ENCODE measurements at places on chromosomes 4 and X. TPM values are rescaled to one million over a fixed set of nuclear protein-coding genes. Genes with fewer than 3 reads are reported as not detected.

Gene AFM
- not detected for total RNA-seq

Gene TMSB15C
- total RNA-seq, result 3.6 TPM

Gene SMR3B
- not detected for total RNA-seq

Gene TRIM61
- 3.0 TPM for total RNA-seq

Gene WDR19
- 23.5 TPM for total RNA-seq

Gene SLC9B1
- total RNA-seq, result 0.89 TPM

Gene SSX3
- total RNA-seq, result not detected

Gene FOXP3
- not detected for total RNA-seq

Gene SSX2B
- total RNA-seq, result not detected

Gene ZFP92
- total RNA-seq, result 0.83 TPM

Gene SGCB
- 61.5 TPM for total RNA-seq

Gene PRPS1
- 23.8 TPM for total RNA-seq

Gene SERPINA7
- total RNA-seq, result not detected

Gene NDST3
- 2.4 TPM for total RNA-seq

Gene IBSP
- total RNA-seq, result not detected

Gene ITM2A
- total RNA-seq, result not detected

Gene TCEAL2
- not detected for total RNA-seq

Gene HSFX2
- not detected for total RNA-seq

Gene OPN1MW3
- not detected for total RNA-seq

Gene ENOX2
- total RNA-seq, result 9.6 TPM

Gene DSPP
- not detected for total RNA-seq

Gene XK
- under 0.01 TPM for total RNA-seq

Gene LAS1L
- 20.8 TPM for total RNA-seq

Gene CDS1
- 0.05 TPM for total RNA-seq

Gene CWH43
- total RNA-seq, result not detected

Gene GPR119
- not detected for total RNA-seq

Gene G3BP2
- 267 TPM for total RNA-seq
